CD4-positive, alpha-beta T cell treated with Interleukin-4 for 1 hour (primary cell): ENCODE measurements at places on chromosomes 13 and 19.

DNA sequence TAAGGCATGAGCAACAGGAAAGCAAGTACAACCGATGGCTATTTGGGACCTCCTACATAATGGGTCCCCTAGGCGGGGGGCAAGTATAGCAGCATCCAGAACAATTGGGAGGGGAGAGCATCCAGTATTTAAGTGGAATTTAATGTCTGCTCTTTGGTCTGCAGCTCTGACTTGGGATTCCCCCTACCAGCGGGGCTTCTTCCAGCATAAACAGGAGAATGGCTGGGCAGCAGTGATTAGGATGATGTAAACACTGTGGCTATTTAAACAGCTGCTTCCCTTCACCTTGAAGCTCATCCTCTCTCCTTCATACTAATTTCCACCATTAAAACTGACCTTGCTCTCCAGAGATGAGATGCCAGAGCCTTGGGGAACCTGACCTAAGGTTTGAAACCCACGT lies 73.9 kb upstream of the OXGR1 start:
- no peak for DNase-seq

- no peak for DNase-seq
Observed at GRCh38 chr13:67063036-67063435, 167.1 kb downstream of the PCDH9 start.

- DNase-seq: no peak
Observed at GRCh38 chr19:30755581-30755980, 383.4 kb downstream of the ZNF536 start.

- DNase-seq: no peak
Observed at GRCh38 chr13:34003656-34004055, 185.7 kb downstream of the RFC3 start.

DNA sequence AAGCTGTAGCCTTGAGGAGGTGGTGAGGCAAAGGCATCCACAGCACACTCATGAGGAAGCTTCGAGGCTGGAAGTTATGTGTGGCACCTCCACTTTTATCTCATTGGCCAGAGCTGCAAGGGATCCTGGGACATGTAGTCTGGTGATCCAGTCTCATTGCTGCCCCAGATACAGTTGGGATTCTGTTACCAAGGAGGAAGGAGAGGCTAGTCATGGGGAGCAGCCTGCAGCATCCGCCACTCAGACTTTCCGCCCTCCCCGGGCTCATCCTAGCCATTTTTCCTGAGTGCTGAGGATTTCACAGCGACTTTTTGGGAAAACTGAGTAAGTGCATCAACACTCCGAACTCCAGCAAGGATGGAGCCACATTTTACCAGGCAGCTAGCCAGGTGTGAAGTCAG lies 74.4 kb downstream of the DPF1 start:
- DNase-seq: no peak

DNA sequence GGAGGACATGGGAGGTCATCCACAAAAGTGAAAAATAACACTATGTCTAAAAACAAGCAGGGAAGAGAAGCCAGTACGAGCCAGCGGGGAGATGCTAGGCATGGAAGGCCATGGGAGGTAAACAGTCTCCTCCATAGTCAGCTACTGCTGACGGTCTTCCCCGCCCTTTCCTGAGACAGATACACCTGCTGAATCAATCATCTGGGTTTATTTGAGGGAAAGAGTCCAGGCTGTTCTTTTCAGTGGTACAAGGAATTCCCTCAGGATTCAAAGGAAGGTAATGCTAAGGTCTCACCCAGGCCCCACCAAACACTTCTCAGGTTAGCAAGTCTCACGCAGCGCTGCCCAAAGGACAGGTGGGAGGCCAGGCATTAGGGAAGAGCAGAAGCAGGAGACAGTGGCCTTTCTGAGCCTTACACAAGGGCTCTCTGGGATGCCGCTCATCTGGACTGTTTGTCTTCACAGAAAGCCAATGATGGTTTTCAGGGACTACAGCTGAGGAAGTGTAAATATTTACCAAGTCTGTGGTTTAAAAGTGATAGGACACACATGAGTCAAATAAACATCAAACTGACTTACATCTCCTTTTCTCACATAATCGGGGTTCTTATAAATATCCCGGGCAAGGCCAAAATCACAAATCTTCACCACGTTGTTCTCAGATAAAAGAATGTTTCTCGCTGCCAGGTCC lies 173.9 kb downstream of the FLT1 start:
- DNase-seq: no peak

GRCh38 chr13:51922771-51923480 lies 61.2 kb downstream of the CCDC70 start:
- DNase-seq: no peak

DNA sequence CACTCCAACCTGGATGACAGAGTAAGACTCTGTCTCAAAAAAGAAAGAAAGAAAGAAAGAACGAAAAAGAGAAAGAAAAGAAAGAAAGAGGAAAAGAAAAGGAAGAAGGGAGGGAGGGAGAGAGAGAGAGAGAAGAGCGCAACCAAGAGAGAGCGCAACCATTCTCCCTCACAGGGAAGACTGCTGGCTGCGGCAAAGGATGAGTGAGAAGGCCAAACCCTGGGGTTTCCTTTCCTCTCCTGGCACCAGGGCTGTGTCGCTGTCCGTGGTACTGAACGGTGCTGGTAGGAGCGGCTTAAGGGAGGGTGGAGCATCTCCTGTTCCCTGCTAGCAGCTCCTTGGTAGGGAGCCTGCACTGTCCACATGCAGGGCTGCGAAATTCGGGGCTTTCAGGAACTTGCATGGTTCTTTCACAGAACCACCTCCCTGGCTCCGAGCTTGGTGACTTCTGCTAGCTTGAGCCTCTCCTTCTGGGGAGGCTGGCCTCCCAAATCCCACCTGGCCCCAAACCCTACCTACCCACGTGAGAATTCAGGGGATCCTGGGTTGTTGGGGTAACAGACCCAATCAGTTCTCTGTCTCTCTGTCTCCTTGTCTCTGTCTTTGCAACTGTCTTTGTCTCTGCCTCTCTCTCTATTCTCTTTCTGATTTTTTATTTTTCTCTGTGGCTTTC lies 51.1 kb upstream of the ZNRF4 start:
- peak; percentile 28 for DNase-seq

- DNase-seq: no peak
Observed at GRCh38 chr19:9850235-9850959, 15.3 kb downstream of the PIN1 start.

- no peak for DNase-seq
Observed at GRCh38 chr13:46121597-46122163, 16.8 kb upstream of the CPB2 start.

DNA sequence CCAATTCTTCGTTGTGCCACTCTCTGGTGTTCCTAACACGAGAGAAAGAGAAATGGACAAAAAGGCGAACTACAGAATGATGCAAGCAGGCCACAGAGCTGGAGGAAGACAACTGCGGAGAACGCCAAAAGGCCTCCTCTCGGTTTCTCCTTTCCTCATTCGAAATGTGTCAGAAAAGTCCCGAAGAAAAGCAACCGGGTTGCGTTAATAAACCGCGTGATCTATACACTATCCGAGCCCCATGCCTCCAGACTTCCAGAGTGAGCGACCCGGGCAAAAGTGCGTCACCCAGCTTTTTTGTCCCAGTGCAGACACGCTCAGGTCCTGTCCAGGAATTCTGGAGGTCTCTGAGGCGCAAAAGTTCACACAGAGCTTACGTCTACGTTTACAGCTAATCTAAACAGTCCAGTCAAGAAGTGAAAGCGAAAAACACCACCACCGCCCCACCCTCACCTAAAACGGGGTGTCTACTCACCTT lies 413 bp downstream of the N4BP2L2 start:
- DNase-seq: no peak

- no peak for DNase-seq
Observed at GRCh38 chr13:101552786-101553185, 100.3 kb downstream of the ITGBL1 start.

DNA sequence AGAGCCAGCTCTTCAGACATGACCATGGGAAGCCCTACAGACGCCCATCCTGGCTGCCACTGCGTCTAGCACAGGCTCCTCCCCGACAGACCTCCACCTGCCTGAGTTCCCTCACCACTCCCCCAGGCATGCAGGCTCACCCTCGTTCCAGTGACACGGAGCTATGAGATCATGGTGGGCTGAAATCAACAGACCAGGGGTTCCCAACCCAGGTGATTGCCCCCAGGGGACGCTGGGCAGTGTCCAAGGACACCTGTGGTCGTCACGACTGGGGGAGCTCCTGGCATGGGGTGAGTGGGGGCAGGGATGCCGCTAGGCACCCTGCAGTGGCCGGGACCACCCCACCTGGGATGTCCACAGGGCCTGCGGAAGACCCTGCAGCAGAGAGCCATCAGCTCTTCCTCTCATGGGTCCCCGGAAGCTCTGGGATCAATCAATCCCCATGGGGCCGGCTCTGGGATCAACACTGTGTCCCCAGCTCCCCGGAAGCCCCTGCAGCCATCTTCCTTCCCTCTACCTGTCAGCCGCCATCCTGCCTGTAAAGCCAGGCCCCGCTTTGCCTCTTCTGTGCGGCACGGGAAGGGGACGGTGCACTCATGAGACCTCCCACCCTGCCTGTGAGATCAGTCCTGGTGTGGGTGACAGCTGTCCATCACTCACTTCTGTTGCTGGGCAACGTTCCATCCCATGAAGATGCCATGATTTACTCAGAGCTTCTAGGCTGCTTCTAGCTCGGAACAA lies 12.8 kb upstream of the MADCAM1 start:
- no peak for DNase-seq

- DNase-seq: no peak
Observed at GRCh38 chr13:80340651-80341100, 250 bp downstream of the SPRY2 start.

- DNase-seq: no peak
Observed at GRCh38 chr19:29796173-29796573, 15.6 kb upstream of the CCNE1 start.

- DNase-seq: peak; percentile 22
Observed at GRCh38 chr19:48636859-48637448, at the start of gene DBP. Gene DBP, minus strand, starts transcription at chr19:48637379. Its CDS starts 385 bp downstream, at chr19:48636994.

- DNase-seq: peak; percentile 96
Observed at GRCh38 chr13:19863323-19864023, at the start of gene ZMYM5. Gene ZMYM5, minus strand, starts transcription at chr13:19863649. Its CDS starts 11,469 bp downstream, at chr13:19852180.

- DNase-seq: no peak
Observed at GRCh38 chr19:45045671-45046353, 7.0 kb downstream of the CLASRP start.

DNA sequence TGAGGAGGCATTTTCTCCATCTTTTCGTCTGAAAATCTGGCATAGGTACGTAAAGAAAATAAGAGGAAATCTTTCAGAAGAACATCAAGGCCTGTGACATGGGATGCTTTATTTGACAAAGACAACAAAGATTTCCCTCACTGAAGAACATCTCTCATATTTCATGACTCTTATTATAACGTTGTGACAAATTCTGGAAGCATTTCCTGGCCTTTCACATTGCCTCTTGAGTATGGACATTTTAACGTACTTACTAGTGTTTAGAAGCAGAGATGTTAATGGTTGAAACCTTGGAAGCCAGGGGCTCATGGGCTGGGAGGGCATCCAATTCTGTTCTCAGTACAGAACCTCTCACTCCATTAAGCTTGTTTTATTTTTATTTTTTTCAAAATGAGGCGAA lies 210.8 kb downstream of the DCT start:
- DNase-seq: no peak

GRCh38 chr13:34307607-34308006 lies 489.7 kb downstream of the RFC3 start:
- DNase-seq: no peak

- no peak for DNase-seq
Observed at GRCh38 chr13:49693191-49693733, 2.0 kb upstream of the EBPL start.

GRCh38 chr19:8023371-8023770 lies 17.9 kb upstream of the ELAVL1 start:
- DNase-seq: no peak
